Endodermal cell (in vitro differentiated cells): ENCODE measurements at places on chromosomes 1 and 21. TPM values are rescaled to one million over a fixed set of nuclear protein-coding genes. Genes with fewer than 3 reads are reported as not detected.

The PRAMEF4 gene
- not detected in 3 replicates for total RNA-seq

The SFN gene
- 0.82 to 1.5 TPM (median 1.5 TPM) in 3 replicates for total RNA-seq

The KCNA2 gene
- total RNA-seq, result 0.20 and 0.57 TPM in 2 replicates

The NPHS2 gene
- total RNA-seq, result not detected in 3 replicates

The VAMP4 gene
- total RNA-seq, result 6.5 to 8.8 TPM (median 6.9 TPM) in 3 replicates
